NCI-H526 treated with DMSO at 0.1 percent for 48 hours (cell line): ENCODE measurements at places on chromosomes 2 and 18.

DNA sequence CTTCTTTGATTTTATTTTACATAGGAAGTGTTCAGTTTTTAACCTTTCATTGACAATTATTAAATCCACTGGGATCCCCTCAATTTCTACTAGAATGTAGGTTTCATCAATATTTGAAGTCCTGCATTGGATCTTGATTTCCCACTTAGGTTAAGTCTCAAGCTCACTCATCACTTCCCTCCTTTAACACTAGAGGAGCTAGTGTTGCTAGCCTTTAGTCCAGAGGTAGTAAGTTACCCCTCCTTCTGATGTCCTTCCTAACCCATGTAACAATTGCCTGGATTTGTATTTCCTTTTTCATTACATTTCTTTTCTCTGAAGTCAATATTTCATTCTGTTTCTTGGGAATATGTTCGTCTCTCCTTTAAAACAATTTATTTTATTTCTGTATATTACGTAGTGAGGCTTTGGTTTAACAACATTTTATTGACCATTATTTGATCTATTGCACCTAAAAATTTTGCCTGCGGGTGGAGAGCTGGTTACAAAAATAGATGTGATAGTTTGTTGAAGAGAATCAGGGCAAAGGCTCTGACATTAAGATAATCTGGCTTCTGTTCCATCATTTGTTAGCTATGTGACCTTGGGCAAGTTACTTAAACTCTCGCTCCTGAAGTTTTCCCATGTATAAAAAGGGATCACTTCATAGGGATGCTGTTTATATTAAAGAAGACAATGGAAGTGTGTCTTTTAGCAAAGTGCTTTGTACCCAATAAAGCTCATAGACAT is 833.0 kb downstream of the SLC4A3 start:
- DNase-seq: no peak

DNA sequence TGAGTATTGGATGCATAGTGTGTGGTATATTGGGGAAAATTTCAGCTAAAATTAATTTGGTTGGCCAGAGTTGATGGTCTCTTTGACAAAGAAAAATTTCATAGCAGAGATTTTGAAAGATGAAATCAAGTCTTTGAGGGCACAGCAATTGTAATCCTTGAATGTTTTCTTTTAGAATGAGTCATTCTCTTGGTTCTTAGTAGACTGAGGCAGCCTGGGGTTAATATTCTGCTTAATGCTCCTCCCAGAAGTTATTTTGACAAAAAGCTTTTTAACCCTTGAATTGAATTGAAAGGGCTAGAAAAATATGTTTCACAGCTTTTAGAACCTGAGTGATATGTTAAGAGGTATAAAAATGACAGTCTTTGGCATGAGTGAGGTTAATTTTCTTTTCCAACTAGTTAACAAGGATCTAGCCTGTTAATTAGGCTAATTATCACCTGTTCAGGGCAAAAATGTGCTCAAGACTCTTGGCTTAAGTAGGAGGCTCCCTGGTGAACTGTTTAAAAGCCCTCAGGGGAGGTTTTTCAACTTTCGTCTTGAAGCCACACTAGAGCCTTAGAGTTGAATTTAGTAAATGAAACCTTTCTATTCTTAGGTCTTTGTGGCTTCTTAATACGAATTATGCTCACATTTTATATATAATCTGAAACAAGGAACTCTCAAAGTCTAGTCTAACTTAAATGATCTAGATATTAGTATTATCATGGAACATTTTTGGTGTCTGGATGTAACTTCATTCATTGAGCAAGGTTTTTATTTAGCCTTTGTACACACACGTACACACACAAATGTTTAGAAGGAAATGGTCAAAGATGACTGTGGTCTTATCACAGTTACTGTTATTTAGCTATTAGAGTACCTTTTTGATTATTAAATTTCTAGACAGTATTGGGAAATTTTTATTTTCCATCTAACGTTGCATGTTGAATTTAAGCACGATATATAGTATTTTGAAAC is 272.5 kb downstream of the ZNF407 start:
- no peak for DNase-seq

GRCh38 chr18:72342933-72343332 is 201.2 kb downstream of the CBLN2 start:
- DNase-seq: no peak

GRCh38 chr2:20589975-20590703 is 60.8 kb downstream of the HS1BP3 start:
- no peak for DNase-seq

- DNase-seq: no peak
Observed at GRCh38 chr2:17600556-17601204, 60.2 kb downstream of the VSNL1 start.

GRCh38 chr2:104660991-104661390 is 192.9 kb upstream of the POU3F3 start:
- DNase-seq: no peak

DNA sequence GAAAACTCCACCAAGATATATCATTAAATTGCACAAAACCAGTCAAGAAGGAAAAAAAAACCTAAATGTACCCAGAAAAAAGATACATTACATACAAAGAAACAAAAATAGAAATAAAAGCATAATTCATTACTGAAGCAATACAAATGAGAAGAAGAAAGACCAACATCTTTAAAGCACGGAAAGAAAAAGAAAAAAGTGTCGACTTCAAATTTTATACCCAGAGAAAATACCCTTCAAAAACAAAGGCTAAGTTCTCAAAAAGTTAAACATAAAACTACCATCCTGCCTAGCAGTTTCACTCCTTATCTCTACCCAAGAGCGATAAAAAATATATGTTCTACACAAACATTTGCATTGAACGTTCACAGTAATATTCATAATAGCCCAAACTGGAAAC is 82.0 kb downstream of the ATAD2B start:
- DNase-seq: no peak

GRCh38 chr2:38218591-38218991 is 142.6 kb upstream of the CYP1B1 start:
- DNase-seq: no peak

GRCh38 chr18:30971338-30971956 is 71.1 kb downstream of the DSC3 start:
- peak; percentile 2 for DNase-seq

- no peak for DNase-seq
Observed at GRCh38 chr2:101114815-101115214, 36.4 kb downstream of the TBC1D8 start.

- DNase-seq: no peak
Observed at GRCh38 chr2:67945940-67946339, 116.9 kb downstream of the C1D start.

DNA sequence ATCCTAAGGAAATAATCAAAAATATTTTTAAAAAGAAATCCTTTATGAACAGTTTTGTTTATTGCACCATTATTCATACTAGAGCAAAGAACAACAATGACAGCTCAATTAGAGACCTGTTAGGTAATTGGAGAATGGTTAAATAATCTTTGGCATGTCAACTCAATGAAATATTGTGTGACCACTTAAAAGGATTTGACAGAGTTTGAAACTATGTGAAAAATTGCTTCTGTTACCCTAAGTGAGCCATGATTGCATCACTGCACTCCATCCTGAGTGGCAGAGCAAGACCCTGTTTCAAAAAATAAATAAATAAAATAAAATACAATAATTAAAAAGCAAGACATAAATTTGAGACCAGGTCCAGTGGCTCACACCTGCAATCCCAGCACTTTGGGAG is 66.1 kb upstream of the ATP8B1 start:
- DNase-seq: no peak

DNA sequence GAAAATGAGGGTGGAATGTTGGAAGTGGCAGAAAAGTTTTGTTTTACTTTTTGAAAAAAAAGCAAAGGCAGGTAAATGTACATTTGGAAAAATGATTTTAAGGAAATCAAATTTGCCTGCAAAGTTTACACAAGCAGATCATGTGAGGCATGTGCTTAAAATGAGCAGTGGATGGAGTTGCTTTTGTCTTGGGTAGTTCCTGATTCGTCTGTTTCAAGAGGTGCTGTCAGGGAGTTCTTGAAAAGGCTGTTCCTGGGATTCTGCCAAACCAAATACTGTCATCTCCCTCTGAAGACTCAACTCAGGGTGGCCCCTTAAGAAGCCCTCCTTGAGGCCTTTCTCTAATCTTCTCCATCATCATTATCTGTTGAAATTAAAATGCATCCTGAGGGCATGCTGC is 59.0 kb downstream of the TACR1 start:
- DNase-seq: no peak

GRCh38 chr2:15040429-15041084 is 408.0 kb downstream of the LRATD1 start:
- DNase-seq: no peak

DNA sequence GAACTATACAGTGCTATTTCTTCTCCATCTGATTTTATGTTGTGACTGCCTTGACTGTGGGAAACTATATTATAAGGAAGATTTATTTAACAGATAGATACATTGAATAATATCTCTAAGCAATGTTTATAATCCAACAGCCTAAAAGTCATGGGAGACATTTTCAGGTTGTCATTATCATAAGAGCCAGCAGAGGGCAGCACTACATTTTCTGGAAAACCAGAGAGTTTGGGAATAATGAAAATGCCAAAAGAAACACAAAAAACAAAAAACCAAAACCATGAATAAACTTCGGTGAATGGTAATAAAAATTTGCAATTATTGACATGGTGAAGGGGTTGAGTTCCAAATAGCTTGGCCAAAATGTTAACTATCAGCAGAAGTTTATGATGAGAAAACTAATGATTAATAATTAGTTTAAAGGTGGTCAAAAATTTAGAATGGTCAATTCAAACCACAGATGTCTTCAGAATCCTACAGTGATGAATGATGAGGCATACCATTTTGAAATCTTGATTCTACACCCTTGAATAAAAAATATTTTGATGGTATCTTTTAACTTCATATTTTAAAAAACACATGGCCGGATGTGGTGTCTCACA is 4.7 kb downstream of the EEF1B2 start:
- peak; percentile 14 for DNase-seq

DNA sequence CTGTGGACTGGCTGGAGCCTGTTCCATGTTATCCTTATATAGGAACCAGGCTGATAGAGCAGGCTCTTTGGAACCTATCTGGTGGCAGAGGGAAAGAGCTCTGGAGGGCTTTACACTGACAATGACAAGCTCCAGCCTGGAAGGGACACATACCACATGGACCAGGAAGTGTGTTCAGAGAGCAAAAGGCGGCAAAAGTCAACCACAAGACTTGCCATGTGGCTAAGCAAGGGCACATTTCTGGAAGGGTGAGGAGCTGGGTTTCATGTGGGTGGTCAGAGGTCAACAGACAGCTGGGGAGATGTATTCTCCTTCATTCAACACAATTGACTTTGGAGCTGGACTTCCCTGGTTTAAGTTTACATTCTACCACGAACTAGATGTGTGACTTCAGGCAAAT is 325.2 kb downstream of the DYSF start:
- DNase-seq: no peak

GRCh38 chr2:24893934-24894333 is 26.1 kb downstream of the ADCY3 start:
- DNase-seq: no peak

DNA sequence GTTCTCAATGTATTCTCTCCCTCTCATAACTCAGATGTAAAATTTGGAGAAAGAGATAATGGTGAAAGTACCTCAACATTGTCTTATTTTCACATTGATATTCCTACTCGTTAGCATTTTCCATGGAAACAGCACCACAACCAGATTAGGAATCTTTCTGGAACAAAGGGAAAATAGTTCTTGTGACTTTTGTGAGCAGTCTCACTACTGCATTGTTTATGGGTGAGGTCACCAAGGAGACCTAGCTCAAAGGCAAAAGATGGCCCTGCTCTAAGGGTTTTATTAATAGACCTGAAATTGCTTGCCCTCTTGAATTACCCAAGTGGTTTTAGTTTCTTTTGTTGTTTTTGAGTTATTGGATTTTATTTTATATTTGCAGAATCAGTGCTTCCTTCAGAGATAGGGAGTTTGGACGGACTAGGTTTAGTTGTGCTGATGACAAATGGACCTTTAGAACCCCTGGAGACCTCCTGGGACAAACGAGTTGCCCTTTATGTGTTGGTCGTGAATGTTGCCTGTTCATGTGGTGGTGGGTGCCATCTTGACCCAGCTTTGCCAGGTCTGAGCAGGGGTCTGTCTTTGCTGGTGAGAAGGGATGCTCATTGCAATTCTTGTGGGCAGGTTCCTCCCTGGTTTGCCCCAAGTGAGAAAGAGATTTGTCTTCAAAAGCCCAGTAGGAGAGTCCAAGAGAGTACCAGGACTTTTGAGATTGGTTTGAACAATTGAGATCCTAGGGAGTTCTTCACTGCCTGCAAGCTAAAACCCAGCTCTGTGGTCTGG is 58.1 kb downstream of the INPP4A start:
- DNase-seq: no peak

- DNase-seq: no peak
Observed at GRCh38 chr2:14081521-14081920, 551.0 kb upstream of the LRATD1 start.

DNA sequence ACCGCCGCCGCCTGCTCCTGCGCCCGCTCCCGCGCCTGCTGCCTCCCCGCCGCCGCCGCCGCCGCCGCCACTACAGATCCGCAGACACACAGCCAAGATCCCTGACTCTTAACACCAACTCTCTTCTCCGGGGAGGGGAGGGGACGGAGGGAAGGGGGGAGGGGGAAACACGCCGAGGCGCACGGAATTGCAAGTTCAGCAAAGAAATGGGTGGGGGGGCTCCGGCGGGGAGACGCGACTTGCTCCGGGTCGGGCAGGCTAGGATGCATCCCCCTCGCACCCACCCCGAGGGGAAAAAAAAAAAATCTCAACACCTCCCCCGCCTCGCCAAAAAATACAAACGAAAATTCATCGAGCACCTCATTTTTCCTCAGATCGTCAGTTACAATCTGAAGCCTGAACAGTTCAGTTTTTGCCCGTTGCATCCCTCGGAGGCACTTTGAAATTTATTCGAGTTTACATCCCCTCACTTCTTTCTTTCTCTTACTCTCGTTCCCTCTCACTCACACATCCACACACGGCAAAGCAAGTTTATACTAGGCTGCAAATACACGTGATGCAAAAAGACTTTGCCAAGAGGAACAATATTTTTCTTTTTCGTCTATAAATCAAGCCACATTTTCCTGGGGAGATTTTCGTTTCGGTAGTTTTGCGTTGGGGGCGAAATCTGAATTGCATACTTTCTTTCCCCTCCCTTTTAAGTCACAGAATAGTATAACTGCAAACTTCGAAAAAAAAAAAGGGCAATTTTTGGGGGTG is at the start of gene TCF4:
TCF4 (minus strand) TSS at position 82 of the 759 bp plus-strand sequence. CDS start 1,076 bp downstream, outside the sequence.
- peak; percentile 63 for DNase-seq

GRCh38 chr2:226414335-226414734 is 385.3 kb downstream of the IRS1 start:
- no peak for DNase-seq

GRCh38 chr2:196181484-196181883 is 10.1 kb upstream of the STK17B start:
- no peak for DNase-seq

DNA sequence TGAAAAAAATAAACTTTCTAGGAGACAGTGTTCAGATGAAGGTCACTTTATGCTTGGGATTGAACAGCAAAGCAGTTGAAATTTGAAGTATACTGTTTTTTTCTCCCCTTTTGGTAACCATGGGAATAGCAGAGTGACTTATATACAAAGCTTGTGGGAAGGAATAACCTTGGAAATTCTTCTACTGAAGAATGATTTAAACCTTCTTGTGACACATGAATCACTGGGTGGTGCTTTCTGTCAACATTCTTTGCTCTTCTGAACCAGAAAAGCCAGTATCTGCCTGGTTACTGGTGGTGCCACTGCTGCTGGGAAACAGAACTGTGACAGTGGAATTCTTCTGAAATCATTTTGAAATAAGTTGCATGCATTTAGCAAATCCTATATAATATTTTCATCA is 39.4 kb upstream of the RND3 start:
- no peak for DNase-seq
